Mesothelial cell of epicardium (in vitro differentiated cells): ENCODE measurements at places on chromosomes 2 and 18.

- DNase-seq: no peak
These were observed 285.7 kb upstream of the DCC start for GRCh38 chr18:52054324-52054723.

DNA sequence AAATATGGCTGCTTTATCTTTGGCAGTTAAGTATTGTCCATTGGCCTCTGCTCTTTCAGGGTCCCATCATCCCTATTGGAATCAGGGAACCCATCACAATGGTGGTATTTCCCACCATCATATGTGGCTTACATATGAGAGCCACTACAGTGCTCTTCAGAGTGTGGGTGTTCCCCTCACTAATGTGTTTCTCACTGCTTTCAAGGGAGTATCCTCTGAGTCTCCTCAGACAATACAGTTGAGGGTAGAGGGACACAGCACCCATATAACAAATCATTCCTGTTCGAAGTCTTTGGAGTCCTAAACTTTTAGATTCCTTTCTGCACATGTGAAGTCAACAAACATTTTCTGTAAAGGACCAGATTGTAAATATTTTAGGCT is 48.8 kb upstream of the DNAJC10 start:
- no peak for DNase-seq

- no peak for DNase-seq
These were observed 214.5 kb downstream of the DSEL start for GRCh38 chr18:67302043-67302442.

- no peak for DNase-seq
These were observed 1230.2 kb upstream of the ZEB2 start for GRCh38 chr2:145750144-145750543.

GRCh38 chr2:68341583-68341982 is 21.8 kb upstream of the CNRIP1 start:
- no peak for DNase-seq

DNA sequence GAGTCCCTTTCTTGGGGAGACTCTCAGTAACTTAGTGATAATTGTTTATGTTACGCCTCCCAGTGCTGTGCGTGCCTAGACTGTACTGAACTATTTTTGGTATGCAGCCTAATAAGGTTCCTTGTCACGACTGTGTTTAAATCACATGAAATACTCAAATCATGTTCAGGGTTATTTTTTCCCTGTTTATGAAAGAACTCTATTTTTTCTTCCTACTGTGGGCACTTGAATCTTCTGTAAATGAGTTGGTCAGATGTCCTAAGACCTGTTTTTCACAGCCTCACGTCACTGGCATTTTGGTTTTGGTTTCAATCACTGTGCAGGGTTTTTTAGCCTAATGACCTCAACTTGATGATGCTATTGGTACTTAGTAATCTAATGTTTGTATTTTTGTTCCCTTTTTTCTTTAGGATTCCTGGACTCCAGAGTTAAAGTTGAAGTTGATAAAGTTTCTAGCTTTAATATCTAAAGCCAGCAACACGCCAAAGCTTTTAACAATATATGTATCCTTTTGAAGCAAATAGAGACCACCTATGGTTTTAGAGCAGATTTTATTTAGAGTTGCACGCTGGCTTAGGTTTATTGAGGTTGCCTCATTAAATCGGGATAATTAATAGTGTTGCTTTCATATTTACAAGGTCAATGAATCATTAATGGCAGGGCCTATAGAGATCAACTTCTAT is 24.0 kb downstream of the ARMC9 start:
- no peak for DNase-seq

DNA sequence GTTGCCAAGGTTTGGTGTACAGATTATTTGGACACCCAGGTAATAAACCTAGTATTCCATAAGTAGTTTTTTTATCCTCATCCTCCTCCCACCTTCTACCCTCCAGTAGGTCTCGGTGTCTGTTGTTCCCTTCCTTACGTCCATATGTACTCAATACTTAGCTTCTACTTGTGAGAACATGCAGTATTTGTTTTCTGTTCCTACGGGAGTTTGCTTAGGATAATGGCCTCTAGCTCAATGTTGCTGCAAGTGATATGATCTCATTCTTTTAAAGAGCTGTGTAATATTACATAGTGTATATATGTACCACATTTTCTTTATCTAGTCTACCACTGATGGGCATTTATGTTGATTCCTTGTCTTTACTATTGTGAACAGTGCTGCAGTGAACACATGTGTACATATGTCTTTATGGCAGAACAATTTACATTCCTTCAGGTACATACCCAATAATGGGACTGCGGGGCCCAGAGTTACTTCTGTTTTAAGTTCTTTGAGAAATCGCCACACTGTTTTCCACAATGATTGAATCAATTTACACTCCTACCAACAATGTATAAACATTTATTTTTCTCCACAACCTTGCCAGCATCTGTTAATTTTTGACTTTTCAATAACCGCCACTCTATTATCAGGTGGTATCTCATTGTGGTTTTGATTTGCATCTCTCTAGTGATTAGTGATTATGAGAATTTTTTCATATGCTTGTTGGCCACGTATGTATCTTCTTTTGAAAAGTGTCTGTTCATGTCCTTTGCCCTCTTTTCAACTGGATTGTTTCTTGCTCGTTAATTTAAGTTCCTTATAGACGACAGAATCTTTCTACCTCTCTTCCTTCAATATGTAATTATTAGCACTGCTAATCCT is 88.0 kb downstream of the MEMO1 start:
- no peak for DNase-seq

GRCh38 chr2:195202163-195202845 is 454.7 kb upstream of the SLC39A10 start:
- DNase-seq: no peak

DNA sequence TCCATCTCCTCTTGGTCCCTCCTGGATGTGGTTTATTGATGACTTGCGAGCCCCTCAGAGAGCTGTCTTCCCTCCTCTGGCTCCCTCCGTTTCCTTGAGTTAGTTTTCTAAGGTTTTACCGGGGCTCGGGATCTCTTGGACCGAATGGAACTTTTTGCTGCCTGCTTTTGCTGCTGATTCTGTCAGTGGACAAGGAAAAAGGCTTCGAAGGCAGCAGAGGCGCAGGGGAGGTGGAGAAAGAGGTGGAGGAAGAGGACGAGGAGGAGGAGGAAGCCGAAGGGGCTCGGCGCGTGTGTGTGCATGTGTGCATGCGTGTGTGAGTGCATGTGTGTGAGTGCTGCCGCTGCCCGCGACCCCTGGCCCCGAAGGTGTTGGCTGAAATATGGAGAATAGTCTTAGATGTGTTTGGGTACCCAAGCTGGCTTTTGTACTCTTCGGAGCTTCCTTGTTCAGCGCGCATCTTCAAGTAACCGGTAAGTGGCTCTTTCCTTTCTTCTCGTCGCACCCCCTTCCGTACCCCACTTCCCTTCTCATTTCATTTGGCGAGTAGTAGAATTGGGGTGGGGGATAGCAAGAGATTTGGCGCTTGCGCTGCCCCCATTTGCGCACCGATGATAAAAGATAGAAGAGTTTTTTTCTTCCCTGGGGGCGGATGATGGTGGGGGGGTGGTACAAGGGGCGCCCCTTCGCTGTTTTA is 557 bp downstream of the DCC start:
- no peak for DNase-seq

DNA sequence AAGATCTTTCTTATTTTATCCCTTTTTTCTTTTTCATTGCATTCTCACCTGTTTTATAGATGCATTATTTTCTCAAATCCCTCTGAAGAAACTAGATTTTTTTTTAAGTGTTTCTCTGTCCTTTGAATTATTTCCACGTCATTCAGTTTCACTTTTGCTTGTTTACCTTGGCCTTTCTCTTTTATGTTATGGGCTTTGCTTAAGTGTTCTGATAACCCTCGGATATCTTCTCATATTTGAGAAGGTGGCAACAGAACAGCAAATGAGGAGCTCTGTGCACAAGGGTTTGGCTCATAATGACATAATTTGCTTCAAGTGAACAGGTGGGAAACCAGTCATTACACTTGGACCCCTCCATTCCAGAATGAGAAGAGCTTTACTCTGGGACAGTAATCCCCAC is 111.9 kb downstream of the C1D start:
- DNase-seq: no peak

GRCh38 chr2:98374958-98375570 is 28.8 kb downstream of the CNGA3 start:
- DNase-seq: no peak

DNA sequence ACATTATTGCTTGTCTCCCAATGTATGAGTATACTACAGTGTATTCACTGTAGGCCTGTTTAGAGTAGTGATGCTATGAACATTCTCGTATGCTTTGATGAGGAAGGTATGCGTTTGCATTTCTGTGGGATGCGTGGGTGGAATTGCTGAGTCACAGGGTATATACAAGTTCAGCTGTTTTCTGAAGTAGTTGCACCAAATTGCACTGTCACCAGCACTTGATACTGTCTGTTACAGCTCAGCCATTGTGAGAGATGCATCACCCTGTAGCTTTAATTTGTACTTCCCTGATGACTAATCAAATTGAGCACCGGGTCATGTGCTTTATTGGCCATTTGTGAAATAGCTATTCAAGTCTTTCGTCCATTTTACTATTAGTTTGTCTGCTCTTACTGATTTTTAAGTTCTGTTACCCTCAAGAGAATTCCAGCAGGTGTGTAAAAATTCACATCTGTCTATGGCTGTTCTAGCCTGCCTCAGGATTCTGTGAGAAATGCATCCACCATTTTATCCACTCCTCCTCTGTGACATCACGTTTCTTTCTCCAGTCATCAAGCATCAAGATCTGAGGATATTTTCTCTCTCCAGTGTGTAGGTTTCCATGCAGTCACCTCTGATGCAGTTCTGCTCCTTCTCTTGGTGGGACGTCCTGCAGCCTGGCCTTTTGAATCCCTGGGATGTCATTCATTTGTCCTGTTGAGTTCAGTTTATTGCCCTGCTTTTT is 72.5 kb downstream of the DGKD start:
- DNase-seq: no peak

GRCh38 chr2:147714582-147714981 is 130.2 kb upstream of the ACVR2A start:
- no peak for DNase-seq

GRCh38 chr2:146207417-146207816 is 1637.4 kb upstream of the ACVR2A start:
- DNase-seq: no peak

- DNase-seq: no peak
These were observed 11.2 kb downstream of the KIAA2012 start for GRCh38 chr2:202084265-202084664.

GRCh38 chr2:84919885-84920580 is 14.6 kb downstream of the TMSB10 start:
- DNase-seq: no peak

- DNase-seq: no peak
These were observed 514.9 kb downstream of the PTPRM start for GRCh38 chr18:8081872-8082553.
